ENCODE measurements at places on chromosomes 12 and 14.

- DNase-seq: no peak
Observed at GRCh38 chr12:56935157-56935556, 949 bp upstream of the SDR9C7 start.

- DNase-seq: no peak
Observed at GRCh38 chr12:20342111-20342510, 26.2 kb upstream of the PDE3A start.

GRCh38 chr14:74567646-74568379 is 44.2 kb downstream of the LTBP2 start:
- no peak for DNase-seq

DNA sequence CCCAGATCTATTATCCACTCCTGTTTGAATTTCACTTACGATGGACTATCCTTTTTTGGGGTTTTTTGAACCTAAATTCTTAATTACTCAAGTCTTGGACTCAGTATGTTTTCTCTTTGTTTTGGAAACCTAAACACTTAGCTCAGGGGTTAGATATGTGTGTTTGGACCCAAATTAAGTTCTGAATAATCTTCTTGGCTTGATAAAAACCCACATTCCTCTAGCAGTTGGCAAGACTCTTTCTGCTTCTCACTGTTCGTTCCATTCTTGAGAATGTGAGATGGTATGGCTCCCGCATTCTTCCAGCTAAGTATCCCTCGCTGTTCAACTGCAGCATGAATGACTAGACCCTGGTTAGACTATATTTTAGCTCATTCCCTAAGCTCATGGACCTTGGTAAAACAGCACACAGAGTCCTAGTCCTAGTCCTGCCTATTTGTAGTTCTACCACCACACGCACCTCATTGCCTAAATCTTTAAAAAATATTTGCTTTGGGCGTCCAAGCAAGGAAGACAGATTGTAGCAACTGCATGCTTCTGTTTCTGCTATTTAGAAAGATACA is 860.0 kb downstream of the RPS29 start:
- no peak for DNase-seq

DNA sequence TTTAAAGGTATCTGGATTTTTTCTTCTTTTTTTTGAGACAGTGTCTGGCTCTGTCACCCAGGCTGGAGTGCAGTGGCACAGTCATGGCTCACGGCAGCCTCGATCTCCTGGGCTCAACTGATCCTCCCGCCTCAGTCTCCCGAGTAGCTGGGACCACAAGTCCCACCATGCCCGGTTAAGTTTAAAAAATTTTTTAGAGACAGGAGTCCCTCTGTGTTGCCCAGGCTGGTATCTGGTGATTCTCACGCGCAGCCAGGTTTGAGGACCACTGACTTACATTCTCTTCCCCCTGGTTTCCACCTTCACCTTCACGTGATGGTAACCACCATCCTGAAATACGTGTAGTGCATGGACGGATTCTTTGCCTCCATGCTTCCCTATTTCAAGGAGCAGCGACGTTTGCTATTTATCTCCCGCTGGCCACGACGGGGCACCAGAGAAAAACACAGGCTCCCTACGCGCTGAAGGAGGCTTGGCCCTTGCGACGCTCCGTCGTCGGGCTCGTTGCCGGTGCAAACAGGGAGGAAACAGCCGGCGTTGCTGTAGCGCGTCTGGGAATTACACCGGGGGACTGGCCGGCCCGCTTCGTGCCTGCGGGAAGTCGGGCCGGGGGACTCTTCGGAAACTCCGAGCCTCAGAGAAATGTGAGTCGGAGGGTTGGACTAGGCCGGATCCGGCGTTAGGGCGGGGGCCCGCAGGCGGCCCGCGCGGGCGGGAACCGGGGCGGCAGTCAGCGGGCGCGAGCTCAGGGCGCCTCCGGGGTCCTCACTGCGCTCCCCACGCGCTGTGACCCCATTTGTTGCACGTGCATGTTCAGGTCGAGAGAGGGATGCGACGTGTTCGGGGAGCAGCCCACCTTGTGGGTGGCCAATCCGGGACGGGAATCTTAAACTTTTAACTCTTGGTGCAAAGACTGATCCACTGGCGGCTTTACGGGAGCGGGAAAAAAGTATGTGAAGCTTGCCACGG is at the start of gene TCHP:
TCHP (plus strand) TSS at position 492 of the 969 bp plus-strand sequence. CDS start 2,753 bp downstream, outside the sequence.
- peak; percentile 73 for DNase-seq

DNA sequence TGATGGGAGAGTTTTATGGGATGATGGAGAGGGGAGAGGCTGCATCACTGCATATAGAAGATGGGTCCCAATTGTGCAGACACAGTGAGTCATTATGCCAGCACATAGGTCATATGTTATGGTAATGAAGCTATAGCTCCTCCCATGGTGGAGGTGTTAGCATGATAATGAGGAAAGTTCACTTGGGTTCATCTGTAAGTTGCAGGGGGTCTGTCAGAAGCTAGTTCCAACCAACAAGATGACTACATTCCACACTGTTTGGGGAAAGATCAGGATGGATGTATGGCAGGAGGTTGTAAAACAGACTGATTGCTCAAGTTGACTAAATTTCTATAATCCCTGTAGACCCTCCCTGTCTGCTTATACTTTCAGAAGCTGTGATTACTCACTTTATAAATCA is 561.3 kb downstream of the C12orf50 start:
- DNase-seq: no peak

DNA sequence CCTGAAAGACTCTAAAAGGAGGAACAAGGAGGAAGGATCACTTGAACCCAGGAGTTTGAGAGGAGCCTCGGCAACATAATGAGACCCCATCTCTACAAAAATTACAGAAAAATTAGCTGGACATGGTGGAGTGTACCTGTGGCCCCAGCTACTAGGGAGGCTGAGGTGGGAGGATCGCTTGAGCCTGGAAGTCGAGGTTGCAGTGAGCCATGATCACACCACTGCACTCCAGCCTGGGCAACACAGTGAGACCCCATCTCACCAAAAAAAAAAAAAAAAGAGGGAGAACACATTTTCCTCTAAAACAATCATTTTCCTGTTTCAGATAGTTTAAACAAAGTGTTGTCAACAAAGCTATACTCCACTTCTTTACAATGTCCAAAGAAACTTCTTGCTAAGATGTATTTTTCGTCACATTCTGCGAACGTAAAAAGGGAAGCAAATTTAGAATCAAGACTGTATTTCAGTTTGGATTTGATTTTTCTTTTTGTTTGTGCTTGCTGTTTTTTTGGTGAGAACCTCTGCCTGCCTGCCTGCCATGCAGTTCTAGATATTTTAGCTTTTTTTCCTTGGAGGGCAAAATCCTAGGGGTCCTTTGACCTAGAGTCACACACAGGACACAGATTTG is 5.1 kb downstream of the HCAR1 start:
- DNase-seq: no peak

- no peak for DNase-seq
Observed at GRCh38 chr12:94265539-94265938, 117.2 kb downstream of the PLXNC1 start.

DNA sequence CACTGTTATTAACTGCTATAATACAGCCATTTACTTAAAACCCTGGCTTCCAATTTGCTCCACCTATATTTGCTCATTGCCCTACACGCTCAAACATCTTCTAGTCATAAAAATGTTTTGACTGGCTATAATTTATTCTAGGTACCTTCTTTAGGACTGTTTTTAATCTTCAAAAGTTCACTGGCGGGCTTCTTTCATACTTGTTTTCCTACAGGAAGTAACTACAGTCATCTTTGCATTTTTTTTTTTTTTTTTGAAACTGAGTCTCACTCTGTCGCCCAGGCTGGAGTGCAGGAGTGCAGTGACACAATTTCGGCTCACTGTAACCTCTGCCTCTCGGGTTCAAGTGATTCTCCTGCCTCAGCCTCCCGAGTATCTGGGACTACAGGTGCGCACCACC is 32.5 kb downstream of the MPHOSPH9 start:
- DNase-seq: no peak

GRCh38 chr14:33914676-33915516 is 36.0 kb downstream of the EGLN3 start:
- DNase-seq: no peak

- DNase-seq: no peak
Observed at GRCh38 chr12:67320614-67321295, 51.6 kb downstream of the CAND1 start.

Data from stimulated activated CD4-positive, alpha-beta T cell treated with anti-CD3 and anti-CD28 coated beads, Interleukin-4, amount 100 ng/mL, for 1 hour (primary cell).